Activated CD8-positive, alpha-beta memory T cell treated with anti-CD3 and anti-CD28 coated beads for 48 hours (primary cell): ENCODE measurements at places on chromosomes 4 and X.

DNA sequence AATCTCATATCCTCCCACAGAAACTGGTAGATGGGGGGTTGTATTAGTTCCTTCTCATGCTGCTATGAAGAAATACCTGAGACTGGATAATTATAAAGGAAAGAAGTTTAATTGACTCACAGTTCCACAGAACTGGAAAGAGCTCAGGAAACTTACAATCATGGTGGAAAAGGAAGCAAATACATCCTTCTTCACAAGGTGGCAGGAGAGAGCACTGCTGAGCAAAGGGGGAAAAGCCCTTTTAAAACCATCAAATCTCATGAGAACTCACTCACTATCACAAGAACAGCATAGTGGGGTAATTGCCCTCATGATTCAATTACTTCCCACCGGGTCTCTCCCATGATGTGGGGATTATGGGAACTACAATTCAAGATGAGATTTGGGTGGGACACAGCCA, 250.5 kb upstream of the GPRIN3 start:
- no peak for DNase-seq

DNA sequence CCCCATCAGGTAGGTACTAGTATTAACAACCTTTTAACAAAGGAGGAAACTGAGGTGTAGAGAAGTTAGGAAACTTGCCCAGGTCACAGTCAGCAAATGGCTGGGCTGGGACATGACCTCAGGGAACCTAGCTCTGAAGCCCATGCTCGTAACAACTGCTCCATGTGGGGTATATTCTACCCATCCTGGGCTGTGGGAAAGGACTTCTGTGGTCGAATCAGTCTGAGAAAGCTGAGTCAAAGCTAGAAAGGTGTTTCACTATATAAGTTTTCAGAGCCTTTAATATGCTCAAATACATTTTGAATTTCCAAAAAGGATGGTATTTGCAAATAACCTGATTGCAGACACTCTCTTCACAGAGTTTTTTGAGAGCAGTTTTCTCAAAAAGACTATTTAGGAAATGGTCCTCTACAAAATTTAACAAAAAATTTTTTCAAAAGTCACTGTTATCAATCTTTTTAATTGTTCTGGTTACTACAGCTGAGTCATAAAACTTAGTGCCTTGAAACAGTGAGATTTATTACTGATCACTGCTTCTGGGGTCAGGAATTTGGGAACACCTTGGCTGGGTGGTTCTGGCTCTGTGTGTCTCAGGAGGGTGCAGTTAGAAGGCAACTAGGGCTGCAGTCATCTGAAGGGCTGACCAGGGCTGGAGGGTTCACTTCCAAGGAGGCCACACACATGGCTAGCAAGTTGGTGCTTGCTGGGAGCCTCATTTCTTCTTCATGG, 53.6 kb downstream of the NSG1 start:
- no peak for DNase-seq

DNA sequence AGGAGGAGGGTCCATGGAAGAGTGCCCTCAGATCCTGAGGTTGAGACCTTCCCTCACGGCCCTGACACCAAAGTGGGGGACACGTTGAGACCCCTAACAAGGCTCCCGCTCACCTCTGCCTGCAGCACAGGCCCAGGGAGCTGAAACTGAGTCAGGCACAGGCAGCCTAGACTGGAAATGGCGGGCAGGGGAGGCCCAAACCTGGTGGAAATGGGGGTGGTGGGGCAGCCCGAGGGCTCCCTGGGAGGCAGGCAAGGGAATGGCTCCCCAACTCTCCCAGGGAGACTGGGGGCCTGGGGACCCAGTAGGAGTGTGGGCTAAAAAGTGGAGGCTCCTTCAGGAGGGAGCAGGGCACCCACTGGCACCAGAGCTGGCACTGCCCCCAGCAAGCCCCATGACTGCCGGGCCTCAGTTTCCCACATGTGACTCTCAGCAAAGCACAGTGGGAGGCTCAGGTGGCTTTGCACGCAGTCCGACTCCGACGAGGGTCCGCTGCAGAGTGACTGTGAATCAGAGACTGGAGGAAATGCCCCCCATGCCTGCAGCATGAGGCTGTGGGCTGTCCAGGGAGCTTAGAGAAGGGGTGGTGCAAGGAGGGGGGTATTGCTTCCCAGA, 5.9 kb downstream of the NKX1-1 start:
- DNase-seq, result no peak

DNA sequence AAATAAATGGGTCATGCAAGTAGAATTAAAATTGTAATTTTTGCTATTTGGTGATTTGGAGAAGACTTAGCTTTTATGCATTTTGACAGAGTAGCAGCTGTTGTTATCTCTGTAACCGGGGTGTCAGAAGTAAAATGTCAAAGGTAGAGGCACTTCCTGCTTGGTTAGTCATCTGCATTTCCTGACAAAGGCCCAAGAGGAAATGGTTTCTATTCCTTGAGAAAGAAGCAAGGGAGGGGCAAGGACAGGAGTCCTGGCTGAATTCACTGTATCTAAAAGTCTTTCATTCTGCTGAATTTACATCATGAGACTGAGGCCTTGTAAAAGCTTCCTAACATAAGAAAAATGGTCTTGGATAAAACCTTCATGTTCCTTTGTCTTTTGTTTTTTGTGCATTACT, 550.9 kb upstream of the BOD1L1 start:
- no peak for DNase-seq

GRCh38 chrX:107467271-107467670, 17.8 kb downstream of the FRMPD3 start:
- no peak for DNase-seq

GRCh38 chrX:53241558-53241957, 16.6 kb upstream of the KDM5C start:
- no peak for DNase-seq

- no peak for DNase-seq
Observed at GRCh38 chrX:104854188-104854587, 288.2 kb downstream of the IL1RAPL2 start.

DNA sequence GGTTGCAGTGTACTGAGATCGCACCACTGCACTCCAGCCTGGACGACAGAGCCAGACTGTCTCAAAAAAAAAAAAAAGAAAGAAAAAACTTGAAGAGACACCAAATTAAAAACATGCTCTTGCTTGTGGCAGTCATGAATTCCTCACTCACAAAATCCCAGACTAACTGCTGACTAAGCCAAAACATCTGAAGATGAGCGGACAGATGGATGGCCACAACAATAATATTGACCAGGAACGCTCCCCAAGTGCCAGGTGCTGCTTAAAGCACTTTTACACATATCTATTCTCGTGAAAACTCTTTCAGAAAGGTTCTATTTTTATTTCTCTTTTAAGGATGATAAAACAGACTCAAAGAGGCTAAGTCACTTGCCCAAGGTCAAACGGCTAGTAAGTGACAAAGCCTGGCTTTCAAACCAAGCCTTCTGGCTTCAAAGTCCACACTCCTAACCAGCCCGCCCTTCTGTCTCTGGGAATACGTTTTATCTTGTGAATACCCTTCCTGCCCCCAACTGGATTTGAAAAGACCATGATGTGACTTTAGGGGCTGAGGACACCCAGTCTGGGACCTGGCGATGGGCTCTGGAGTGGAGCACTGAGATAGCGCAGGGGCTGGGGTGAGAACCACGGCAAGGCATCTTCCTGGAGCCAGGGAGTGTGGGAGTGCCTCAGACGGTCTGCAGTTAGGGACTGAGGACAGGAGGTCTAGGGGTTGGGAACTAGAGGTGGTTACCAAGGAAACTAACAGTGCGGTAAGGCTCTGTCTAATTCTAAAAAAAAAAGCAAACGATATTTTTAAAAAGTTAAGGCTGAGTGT, 9.5 kb upstream of the CXCR3 start:
- no peak for DNase-seq

DNA sequence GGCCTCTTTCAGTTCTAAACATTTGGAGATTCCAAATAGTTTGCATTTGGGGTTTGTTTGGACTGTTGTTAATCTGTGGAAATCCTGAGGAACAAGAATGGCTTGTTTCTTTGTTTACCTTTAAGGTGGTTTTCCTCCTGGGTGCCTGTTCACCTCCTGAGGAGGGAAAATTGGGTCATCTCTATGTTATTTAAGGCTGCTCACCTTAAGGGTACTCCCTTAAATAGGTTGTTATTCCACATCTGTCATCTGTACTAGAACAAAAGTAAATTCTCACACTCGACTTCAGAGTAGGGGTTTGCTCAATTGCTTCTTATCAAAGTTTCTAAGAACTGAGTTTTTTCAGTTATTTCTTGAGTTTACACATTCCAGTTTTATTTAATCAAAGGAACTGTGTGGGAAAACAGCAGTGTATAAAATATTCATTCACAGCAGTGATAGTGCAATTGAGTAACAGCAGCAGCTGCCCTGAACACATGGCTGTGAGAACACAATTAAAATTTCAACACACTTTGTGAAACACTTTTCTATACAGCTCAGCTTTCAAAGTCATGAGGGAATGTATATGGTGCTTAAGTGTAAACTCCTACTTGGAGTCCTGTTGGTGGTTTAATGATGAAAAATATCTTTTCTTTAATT, 238.5 kb upstream of the PGRMC2 start:
- no peak for DNase-seq

- DNase-seq, result no peak
Observed at GRCh38 chr4:121690001-121690400, 6.8 kb downstream of the ANXA5 start.

- no peak for DNase-seq
Observed at GRCh38 chrX:120456973-120457372, 12.1 kb downstream of the LAMP2 start.

DNA sequence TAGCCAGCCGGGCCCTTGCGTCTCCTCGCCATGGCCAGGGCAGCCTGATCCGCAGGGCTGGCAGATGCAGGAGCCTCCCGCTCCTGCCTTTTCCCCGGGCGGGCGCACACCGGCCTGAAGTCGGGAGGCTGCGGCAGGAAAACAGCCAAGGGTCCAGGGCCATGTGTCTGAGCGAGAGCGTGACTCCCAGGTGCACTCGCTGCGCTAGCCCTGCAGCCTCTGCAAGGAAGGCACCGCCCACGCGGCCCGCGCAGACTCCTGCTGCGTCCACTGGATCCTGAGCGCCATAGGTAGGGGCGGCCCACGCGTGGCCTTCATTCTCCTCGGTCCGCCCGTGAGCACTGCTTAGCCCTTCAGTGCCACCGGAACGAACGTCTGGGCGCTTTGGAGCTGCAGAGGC, 379.9 kb downstream of the TRAM1L1 start:
- no peak for DNase-seq

GRCh38 chrX:10534611-10535010, 85.8 kb downstream of the MID1 start:
- no peak for DNase-seq

DNA sequence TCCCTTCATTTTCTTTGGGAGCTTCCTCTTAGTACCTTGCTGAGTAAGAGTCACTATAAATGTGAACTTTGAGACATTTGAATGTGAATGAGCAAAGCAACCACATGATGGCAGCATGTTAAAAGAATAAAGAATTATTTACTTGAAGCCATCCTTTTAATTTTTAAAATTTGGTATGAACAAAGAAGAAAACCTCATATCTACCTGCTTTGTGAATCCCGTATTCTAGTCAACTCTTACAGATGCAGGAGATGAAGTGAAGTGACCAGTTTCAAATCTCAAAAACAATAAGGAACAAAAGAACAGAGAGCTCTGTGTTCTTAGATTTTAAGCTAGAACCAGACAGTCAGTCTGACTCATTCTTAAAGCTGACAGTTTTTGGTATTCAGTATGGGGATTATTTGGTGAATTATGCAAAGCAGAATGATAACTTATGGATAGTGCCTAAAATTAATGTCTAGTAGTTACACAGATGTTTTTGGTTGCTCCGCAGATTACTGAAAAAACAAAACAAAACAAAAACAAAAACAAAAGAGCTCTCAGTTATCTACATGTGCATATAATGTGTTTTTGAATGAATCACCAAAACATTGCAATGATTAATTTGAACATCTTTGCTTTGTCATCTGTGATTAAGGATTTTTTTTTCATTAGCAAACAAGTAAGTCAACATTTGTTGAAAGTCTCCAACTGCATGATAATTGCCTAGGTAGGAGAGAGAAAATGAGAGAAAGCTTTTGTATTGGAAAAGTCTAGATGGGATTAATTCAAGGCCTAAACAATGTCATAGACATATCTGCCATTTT, 48.2 kb upstream of the H2AZ1 start:
- DNase-seq, result no peak

GRCh38 chrX:110743679-110744340, 51.8 kb downstream of the CHRDL1 start:
- no peak for DNase-seq

- DNase-seq, result no peak
Observed at GRCh38 chrX:137432609-137433008, 133.3 kb upstream of the ZIC3 start.
